ENCODE measurements at places on chromosomes 3 and 15.
A peak's percentile ranks its signal among the peaks of the same experiment; 100 is the strongest.

- DNase-seq: peak; percentile 10
These were observed 184.5 kb downstream of the FEZF2 start for GRCh38 chr3:62188681-62189375.

- no peak for DNase-seq
These were observed 65.4 kb upstream of the ITGA11 start for GRCh38 chr15:68497206-68497910.

DNA sequence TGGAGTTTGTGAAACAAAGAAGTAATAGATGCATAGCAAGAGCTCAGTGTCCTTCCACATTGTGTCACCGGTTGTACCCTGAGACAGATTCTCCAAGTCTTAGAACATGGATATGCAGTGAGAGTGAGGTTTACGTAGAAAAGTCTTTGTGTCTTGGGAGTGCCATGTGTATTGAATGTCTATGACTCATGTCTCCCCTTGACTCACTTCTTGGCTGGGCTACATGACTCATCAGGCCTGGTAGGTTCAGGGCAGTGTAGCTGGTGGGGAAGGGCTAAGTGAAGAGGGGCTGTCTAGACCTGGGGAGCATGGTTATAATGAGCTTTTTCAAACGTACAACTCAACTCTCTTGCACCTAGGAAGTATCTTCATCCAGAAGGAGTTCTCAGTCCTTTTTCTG, 167.4 kb downstream of the GAP43 start:
- no peak for DNase-seq

GRCh38 chr3:36891701-36892160, 53.1 kb downstream of the TRANK1 start:
- no peak for DNase-seq

DNA sequence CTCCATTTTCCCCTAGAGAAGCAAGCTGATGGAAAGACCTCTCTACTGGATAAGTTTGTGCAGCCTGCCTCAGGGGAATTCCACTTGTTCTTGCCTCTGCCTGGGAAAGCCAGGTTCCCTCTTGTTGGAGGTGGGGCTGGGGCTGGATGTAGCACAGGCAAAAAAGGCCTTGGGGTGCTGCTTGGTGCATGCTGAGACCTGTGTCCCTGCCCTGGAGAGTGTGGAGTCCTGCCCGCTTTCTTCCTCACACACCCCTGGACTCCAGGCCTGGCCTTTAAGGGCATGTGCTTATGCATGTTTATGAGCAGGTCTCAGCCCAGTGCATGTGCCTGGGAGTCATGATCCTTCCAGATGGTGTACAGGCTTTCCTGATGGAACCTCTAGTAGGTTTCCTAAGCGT, 23.5 kb upstream of the JMJD7 start:
- DNase-seq: no peak

DNA sequence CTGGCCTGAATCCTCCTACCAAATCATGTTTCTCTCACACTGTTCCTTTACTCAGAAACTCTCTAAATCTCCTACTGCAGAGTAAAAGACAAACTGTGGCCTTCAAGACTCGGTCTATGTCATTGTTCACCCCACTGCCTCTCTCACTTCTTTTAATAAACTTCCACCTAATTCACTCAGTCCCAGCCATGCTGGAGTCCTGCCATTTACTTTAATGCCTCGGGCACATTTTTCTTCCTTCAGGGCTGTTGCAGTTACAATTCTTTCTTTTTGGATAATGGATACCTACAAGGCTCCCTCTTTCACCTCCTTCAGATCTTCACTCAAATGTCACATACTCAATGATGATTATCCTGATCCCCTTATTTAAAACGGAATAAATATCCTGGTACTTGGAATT, 955.6 kb downstream of the ROBO1 start:
- no peak for DNase-seq
